Mesendoderm (in vitro differentiated cells): ENCODE measurements at places on chromosomes 7 and 10.
A peak's percentile ranks its signal among the peaks of the same experiment; 100 is the strongest.

GRCh38 chr10:114708717-114709335, 50.8 kb upstream of the ABLIM1 start:
- peak; percentile 81 for DNase-seq

- no peak for DNase-seq
Measured at GRCh38 chr7:96670338-96671289, 39.0 kb downstream of the SEM1 start.

GRCh38 chr10:24502801-24503460, 220.8 kb downstream of the ARHGAP21 start:
- no peak for DNase-seq

DNA sequence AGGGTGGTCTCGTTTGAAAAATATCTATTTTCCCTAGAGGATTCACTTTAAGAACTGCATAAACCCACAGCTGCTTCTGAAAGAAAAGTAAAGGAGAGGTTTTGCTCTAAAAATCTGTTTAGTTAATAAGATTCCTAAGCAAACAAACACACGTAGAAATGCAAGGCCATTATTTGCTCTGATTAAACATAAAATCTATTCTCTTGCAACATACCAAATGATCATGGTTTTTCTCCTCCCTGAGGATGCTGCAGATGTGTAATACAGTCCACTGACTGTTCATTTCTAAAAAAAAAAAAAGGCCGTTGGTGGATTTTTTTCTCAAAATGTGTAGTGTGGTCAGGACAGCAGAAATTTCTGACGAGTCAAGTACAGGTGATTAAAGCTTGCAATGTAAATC, 98.6 kb downstream of the BUB3 start:
- DNase-seq, result no peak

DNA sequence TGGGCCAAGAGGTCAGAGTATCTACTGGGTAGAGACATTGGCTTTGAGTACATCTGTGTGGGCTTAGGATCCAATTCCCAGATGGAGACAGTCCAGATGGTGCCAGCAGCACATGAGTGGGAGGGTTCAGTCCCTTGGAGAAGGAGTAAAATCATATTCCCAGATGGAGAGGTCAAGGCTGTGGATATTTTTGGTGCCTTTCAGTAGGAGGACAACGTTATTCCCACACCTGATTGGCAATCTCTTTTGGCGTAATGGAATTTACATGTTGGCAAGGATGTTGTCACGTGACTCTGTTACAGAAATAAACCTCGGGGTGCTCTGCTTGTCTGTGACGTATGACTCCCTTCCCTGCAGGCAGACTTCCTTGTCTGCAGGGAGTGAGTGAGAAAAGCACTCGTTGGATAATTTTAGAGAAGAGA, 27.6 kb downstream of the NPS start:
- no peak for DNase-seq

- peak; percentile 94 for DNase-seq
Measured at GRCh38 chr10:30783939-30784501, 154.5 kb upstream of the LYZL2 start.

GRCh38 chr7:4959306-4959705, 319 bp upstream of the MMD2 start:
- DNase-seq, result no peak

DNA sequence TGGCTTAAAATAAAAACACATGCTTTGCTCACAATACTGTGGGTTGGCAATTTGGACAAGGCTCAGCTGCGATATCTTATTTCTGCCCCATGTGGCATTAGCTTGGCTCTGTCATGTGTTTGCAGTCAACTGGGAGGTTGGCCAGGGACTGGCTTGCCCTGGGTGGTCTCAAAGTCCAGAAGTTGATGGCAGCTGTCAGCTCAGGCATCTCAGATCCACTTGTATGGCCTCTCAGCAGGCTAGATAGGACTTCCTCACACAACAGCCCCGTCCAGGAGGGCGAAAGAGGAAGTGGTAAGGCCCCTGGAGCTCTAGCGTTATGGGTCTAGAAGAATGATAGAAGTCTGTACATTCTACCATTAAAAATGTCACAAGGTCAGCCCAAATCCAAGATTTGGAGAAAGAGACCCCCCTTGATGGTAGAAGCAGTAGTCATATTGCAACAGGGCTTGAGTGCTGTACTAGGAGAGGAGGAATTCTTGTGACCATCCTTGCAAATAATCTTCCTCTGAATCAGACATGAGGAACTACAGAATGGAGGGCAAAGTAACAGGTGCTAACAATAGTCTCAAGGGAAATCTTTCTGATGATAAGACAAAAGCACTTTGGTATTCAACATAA, 166.2 kb downstream of the FAM107B start:
- DNase-seq, result no peak

GRCh38 chr10:89129911-89130310, 77.2 kb downstream of the CH25H start:
- DNase-seq, result no peak

GRCh38 chr10:129279446-129280154, 187.4 kb upstream of the MGMT start:
- DNase-seq, result no peak

- DNase-seq, result no peak
Measured at GRCh38 chr10:15244635-15245197, 76.2 kb upstream of the NMT2 start.

DNA sequence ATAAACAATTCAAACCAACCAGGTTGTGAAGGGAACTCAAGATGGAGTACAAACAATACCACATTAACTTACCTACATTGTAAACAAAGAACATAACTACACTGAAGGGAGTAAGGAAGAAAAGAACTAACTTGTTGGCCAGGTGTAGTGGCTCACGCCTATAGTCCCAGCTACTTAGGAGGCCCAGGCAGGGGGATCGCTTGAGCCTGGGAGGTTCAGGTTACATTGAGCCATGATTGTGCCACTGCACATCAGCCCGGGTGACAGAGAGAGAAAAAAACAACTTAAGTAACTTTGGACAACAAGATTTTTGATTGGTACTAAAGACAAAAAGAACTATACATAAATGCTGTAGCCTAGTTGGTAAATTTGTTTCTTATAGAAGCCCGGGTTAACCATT, 68.8 kb downstream of the TRIL start:
- no peak for DNase-seq

- no peak for DNase-seq
Measured at GRCh38 chr10:7258948-7259523, 151.8 kb downstream of the SFMBT2 start.

DNA sequence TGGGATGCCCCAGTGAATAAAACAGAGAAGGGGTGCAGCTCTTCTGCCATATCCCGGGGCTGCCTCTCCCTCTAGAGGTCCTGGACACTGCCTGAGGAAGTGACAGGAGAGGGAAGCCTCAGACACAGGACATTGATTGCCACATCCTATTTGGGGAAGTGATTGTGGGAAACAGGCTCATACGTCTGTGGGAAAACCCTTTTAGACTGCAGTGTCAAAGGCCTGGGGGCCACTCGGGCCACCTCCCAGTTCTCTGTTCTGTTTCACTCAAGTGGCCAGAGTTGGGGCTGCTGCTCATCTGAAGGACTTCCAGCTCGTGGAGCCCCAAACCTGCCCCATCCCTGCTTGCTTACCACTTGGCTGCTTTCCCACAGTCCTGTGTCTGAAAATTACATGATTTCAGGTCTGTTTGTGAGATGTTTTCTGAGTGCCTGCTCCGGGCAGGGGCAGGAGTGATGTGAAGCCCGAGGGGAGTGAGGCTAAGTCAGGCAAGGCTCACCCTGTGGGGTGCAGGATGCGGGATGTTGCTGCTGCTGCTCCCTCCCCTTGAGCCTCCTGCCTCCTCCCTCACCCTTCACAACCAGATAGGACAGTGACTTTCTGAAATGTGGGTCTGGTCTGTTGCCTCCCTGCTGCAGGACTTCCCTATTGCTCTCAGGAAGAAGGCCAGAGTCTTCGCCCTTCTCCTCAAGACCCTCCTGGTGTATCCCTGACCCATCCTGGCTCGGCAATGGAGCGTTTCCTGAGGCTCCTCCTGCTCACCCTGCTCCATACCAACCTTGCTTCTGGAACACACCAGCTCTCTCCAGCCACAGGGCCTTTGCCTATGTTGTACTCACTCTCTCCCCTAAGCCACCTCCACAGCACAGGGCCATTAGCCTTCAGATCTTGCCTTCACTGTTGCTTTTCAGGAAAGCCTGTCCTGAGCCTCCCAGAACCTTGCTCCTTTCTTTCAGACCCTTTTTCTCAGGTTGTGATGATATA, 58.4 kb downstream of the NEURL1 start:
- DNase-seq, result no peak

GRCh38 chr10:91319336-91319735, 90.8 kb upstream of the HECTD2 start:
- DNase-seq, result peak; percentile 30

DNA sequence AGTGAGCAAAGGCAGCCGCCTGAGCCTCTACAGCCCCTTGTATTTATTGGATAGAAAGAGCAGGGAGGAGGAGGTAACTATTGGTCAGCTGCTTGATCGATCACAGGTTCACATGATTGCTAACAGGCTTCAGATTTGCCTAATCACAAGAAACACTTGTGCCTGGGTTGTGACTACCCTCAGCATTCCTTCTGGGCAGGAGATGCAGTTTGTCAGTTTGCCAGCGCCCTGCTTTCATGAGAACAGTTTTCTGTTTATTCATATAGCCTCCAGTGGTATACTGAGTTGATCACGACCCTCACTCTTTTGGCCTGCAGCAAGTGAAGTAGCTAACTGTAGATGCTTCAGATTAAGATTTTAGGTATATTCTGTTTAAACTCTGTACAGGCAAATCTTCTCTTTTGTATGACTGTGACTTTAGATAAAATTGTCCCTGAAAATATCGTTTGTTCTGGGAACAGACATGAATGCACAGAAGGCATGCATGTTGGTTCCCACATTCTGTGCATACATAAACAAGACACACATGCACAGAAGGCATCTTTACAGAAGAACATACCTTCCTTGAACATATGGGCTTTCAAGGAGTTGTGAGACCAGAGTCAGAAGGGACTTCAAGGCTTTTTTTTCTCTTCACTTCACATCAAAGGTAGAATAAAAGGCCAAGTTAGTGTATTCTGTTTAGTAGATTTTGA, 422.4 kb upstream of the STEAP1 start:
- DNase-seq, result no peak

DNA sequence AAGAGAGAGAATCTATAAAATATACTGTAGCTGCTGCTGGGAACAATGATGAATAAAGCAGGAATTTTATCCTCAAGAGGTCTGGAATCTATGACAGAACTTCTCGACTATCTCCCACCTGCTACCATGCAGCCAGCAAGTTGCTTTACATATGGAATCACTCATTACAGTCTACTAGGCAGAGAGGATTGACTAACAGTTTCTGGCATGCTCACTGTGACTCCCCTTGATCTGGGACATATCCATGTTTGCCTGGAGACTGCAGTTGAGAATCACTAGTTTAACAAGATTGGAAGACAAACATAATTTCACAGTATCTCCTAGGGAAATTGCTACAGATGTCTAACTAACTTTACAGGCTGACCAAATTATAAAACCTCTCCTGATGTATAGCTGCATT, 13.3 kb downstream of the GPR37 start:
- peak; percentile 59 for DNase-seq

GRCh38 chr10:31836569-31837406, 91.8 kb downstream of the ARHGAP12 start:
- peak; percentile 83 for DNase-seq

- peak; percentile 87 for DNase-seq
Measured at GRCh38 chr10:104045151-104046089, 40.3 kb downstream of the COL17A1 start.

GRCh38 chr7:107643938-107644308, 16.7 kb upstream of the SLC26A4 start:
- DNase-seq, result no peak

DNA sequence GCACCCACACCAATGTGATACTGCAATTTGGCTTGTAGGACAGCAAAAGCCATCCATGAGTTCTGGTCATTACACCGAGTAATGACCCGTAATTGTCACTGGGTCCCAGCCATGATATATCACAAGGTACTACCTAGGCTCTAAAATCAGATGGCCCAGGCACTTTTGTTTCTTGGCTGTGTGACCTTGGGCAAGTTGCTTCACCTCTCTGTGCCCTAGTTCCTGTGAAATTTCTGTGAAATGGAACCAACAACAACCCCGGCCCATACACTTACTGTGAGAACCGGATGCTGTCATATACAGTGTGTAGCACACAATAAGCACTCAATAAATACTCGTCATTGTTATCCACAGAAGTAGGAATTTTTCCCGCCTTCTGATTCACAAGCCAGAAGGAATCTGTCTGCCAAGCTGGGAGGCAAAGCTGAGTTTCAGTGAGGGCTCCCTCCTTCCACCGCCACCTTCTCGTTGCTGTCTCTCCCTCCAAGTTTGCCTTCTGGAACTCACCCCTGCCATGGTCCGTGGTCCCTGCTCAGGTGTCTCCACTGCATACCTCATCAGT, 6.4 kb upstream of the CYTH3 start:
- DNase-seq, result no peak

- DNase-seq, result no peak
Measured at GRCh38 chr10:129495256-129495655, 28.2 kb downstream of the MGMT start.

GRCh38 chr10:112851588-112852211, 98.3 kb upstream of the TCF7L2 start:
- no peak for DNase-seq

DNA sequence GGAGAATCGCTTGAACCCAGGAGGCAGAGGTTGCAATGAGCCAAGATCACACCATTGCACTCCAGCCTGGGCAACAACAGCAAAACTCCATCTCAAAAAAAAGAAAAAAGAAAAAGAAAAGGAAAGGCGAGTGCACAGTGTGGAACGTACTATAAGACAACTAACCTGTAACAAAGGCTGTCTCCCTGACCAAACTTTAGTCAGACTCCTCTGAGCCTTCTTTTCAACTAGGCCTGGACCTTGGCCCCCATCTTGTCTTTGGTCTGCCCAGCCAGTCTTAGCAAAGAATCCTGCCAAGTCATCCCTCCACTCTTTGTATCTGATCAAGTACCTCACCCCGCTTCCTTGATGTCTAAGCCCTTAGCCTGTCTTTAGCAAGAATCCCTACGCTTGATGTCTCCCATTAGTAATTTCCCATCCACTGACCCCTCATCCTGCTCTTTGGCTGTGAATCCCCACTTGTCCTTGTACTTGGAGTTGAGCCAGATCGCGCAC, 68.9 kb upstream of the KDM7A start:
- no peak for DNase-seq

- DNase-seq, result no peak
Measured at GRCh38 chr10:114285961-114286441, 46.9 kb downstream of the VWA2 start.

DNA sequence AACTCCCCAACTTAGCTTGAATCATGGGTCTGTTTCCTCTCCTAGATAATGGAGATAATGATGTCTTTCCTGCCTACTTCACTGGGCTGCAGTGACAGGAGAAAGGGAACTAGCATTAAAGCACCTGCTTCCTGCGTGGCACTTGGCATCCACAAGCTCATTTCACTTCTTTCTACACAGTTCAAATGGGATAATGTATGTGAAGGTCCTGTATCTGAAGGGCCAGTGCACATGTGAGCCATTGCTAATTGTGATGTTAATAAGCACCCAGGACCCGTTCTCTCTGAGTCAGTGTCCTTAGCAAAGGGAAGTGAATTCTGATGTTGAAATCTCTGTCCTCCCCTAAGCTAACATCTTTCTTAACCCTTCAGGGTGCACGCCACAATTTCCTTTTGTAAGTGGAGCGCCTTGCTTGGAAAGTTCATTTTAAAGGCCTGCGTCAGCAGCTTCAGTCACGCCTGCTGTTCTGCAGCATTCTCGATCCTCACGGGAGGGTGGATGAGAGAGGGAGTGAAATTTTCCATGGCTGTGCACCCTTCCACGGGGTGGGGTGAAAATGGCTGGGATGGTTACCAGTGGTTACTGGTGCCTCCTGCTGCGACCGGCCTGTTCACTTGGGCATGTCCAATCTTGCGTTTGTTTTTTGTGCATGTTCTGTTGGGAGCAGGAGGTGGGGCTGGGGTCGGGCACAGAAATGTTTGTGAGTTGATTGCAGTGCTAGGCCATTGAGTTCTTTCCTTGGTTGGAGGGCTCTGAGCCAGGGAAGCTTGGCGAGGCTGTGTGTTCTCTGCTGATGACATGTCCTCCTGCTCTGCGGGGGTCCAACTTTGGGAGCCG, 59.2 kb downstream of the HK1 start:
- peak; percentile 69 for DNase-seq
